ENCODE measurements at places on chromosomes 3 and 15. TPM values are rescaled to one million over a fixed set of nuclear protein-coding genes. Genes with fewer than 3 reads are reported as not detected.
A peak's percentile ranks its signal among the peaks of the same experiment; 100 is the strongest.

QTRT2 gene
- 34.7 TPM for total RNA-seq

STAC gene
- not detected for total RNA-seq

MESP1 gene
- total RNA-seq, result not detected

DPP8 gene
- total RNA-seq, result 13.6 TPM

TM4SF1 gene
- 1,132 TPM for total RNA-seq

THAP10 gene
- total RNA-seq, result 7.8 TPM

CHST2 gene
- 3.5 TPM for total RNA-seq

ANKRD63 gene
- 8.4 TPM for total RNA-seq

CLDN16 gene
- total RNA-seq, result not detected

DGKG gene
- total RNA-seq, result not detected

PLA1A gene
- not detected for total RNA-seq

GPR15 gene
- total RNA-seq, result not detected

DNA sequence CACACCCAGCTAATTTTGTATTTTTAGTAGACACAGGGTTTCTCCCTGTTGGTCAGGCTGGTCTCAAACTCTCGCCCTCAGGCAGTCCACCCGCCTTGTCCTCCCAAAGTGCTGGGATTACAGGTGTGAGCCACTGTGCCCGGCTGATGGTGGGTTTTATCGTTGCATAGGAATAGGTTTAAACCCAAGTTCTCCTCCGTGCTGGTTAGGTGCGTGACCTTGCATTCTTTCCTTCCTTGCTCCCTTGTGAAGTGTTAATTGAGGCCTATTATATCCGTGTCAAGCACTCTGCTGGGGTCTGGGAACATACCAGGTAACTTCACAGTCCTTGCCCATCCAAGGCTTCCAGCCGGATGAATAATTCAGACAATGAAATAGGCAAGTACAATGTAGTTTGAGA lies 19.3 kb upstream of the ETV5 start:
- no peak for DNase-seq

GRCh38 chr3:123883701-123884202 lies 380 bp downstream of the MYLK start:
- DNase-seq, result no peak

- no peak for DNase-seq
Measured at GRCh38 chr3:16583551-16583950, 21.7 kb downstream of the DAZL start.

- no peak for DNase-seq
Measured at GRCh38 chr3:105913616-105914015, 44.8 kb upstream of the CBLB start.

DNA sequence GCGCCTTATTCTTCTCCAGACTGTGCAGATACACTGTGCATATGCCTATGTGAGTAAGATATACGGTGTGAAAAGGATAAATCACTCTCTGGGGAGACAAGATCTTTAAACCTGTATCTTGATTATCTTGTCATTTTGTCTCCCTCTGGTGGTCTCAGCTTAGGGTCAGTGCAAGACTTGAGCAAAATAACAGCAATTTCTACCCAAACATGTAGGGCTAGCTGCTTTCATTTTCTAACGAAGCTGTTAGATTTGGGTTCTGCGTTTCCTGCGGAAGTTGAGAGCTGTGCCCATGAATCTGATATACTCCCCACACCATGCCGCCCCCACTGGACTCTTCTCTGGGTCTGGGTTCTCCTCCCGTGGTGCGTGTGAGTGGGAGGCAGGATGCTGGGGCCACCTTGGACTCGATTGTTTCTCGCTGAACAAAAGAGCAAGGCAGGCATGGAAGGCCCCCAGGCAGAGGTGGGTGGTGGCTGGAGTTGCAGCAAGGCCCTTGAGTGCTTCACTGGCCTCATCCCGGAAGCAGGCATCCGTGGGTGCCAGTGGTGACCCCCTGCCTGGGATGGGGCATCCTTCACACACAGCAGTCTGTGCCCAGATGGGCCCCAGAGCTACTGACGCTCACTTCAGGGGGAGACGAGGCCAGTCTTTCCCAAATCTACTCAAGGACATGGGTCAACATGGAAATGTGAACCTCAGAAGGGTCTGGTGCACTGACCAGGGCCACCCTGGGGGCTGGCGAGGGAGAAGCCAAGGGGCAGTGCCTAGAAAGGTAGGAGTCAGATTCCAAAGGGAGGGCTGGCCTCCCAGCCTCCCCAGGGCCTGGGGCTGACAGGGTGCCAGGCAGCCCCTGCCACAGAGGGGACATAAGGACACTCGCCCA lies 179.6 kb downstream of the NSMCE3 start:
- DNase-seq, result no peak

DNA sequence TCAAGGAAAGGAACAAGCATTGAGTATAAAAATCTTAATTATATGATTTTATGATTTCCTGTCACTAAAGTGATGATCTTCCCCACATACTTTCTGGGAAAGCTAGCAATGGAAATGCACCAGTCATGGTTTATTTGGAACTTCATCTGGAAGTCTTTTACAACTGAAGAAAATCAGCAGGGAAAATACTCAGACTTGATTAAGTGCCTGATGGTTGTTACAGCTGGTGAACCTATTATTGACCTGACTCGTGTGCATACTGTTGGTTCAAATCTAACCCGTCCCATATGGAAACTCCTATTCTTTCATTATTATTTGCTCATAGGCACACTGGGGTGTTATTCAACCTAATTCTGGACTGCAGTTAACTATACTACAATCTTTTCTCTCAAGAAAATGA lies 701.8 kb upstream of the CCDC54 start:
- DNase-seq, result no peak

DNA sequence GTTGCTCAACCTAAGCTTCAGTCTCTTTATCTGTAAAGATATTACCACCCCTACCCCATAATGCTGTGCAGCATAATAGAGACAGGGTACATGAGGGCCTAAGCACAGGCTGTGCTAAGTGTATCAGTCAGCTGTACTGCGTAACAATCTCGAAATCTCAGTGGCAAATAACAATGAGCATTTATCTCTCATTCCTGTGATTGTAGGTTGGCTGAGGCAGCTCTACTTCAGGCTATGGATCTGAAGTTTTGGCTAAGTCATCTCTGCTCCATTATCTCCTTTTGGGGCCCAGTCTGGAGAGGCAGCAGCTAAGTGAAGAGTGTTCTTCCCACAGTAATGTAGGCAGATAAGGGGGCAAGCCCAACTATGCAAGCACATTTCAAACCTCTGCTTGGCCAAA lies 7.1 kb upstream of the SLC6A11 start:
- no peak for DNase-seq

GRCh38 chr3:182482705-182483104 lies 310.6 kb upstream of the ATP11B start:
- no peak for DNase-seq

- no peak for DNase-seq
Measured at GRCh38 chr3:197408177-197408957, 110.0 kb upstream of the DLG1 start.

- no peak for DNase-seq
Measured at GRCh38 chr15:82105451-82106215, 59.8 kb upstream of the MEX3B start.

DNA sequence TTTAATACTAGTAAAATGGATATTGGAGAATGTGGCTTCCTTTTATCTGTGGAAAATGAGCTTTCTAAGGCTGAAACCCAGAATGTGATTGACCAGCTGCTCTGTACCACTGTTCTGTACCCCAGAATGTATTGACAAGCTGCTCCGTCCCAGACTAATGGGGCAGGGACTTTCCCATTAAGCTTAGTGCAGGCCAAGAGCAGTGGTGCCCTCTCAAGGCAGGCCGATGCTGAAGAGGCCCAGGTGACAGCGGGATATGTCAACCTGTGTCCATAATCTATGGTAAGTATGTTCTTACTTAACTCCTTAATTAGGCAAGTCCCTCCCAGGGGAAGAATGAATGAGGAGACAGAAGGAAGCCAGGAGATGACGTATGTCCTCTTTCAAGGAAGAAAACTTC lies 31.1 kb downstream of the SGO1 start:
- DNase-seq, result no peak

- DNase-seq, result peak; percentile 95
Measured at GRCh38 chr3:114496021-114496434, 202.2 kb downstream of the TIGIT start.

- DNase-seq, result no peak
Measured at GRCh38 chr15:90407871-90408317, 19.9 kb downstream of the IQGAP1 start.

DNA sequence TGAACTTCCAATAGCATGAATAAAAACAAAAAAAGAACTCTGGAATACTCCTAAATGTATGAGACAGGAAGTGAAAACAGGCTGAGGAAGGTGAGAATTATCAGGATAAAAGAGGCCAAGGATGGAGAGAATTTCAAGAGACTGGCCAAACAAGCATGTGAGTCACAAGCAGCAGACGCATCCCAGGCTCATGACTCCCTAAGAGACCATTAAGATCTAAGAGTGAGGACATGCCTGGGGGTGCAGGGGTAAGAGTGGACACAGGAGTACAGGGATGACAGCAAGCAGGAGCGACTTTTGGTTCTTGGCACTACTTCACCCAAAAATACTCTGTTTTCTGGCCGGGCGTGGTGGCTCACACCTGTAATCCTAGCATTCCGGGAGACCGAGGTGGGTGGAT lies 7.1 kb downstream of the SCAMP2 start:
- DNase-seq, result no peak

DNA sequence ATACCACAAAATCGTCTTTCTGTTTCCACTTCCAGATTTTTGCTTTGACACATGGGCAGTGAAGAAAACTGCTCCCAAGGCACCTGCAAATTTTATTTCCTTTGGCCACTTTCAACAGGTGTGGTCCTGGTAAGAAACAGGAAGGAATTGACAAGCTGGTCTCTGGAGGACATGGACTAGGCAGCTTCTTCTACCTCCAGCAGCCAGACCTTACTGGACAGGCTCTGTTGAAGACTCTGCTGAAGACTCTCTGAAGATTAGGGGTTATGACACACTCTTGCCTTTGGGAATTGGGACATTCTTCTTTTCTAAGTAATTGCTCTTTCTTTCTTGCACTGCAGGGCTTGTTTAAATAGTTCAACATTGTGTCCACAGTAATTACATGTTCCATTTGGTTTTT lies 147.7 kb upstream of the DCBLD2 start:
- DNase-seq, result no peak

DNA sequence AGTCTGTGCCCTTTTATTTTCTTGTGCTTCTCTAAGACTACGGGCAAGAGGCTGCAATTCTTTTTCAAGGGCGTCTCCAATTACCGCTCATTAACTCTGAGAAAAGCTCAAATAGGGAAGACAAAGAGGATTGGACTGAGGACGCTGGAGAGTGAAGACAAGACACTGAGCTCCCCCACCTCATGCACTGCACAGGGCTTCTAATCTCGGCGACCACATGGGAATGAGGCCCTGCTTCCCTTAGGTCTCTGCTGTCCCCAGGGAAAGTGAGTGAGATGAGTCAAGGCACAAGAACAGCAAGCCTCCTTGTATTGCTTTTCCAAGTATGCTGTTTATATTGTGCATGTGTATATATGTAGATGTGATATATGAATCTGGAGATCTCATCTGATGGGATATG lies 392.2 kb upstream of the CFAP20DC start:
- DNase-seq, result no peak

DNA sequence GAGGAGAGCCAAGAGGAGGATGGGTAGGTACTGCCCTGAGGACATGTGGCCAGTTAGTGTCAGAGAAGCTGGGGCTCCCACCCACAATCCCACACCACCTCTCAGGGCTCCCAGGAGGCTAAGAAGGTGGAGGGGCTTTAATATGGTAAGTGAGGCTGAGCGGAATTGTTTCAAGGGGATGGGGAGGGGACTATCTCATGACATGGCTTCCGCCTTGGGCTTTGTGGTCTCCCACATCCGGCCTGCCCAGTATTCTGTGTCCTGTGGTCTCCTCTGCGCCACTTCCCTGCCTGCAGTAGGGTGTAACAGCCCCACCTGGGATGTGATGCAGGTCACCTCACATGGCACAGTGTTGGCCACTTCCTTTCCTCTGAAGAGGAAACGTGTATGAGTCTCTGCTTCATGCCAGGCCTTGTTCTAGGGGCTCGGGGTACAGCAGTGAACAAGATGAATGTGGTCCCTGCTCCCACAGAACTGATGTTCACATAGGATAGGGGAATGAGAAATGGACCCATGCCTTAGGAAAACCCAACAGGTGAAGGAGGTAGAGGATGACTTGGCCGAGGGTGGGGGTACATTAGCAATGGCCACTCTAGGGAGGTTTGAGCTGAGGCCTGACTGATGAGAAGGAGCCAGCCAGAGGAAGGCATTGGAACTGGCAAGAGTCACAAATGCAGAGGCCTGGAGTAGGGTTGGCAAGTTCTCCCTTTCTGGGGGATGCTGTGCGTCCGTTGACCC lies 3.2 kb downstream of the NEIL1 start:
- no peak for DNase-seq

DNA sequence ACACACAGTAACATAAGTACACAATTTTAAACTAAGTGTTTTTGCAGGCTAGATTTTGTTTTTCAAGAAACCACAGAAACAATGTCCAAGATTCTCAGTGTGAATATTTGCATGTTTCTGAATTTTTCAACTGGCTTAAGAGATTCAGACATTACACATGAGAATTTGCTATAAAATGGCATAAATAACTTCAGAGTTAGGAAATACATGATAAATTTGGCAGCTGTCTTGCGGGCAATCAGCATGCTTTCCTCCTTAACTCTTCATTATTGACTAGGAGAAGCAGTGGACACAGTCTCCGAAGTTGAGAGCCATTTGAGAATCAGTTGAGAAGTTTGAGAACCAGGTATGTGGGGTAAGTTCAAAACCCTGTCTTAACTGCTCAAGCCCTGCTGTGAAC lies 625.6 kb upstream of the SGO1 start:
- DNase-seq, result no peak

GRCh38 chr3:170811928-170812591 lies 57.9 kb downstream of the RPL22L1 start:
- DNase-seq, result peak; percentile 78

- DNase-seq, result no peak
Measured at GRCh38 chr3:166685246-166685645, 694.9 kb downstream of the ZBBX start.

GRCh38 chr3:57078344-57078634 lies 17.8 kb downstream of the SPATA12 start:
- no peak for DNase-seq

DNA sequence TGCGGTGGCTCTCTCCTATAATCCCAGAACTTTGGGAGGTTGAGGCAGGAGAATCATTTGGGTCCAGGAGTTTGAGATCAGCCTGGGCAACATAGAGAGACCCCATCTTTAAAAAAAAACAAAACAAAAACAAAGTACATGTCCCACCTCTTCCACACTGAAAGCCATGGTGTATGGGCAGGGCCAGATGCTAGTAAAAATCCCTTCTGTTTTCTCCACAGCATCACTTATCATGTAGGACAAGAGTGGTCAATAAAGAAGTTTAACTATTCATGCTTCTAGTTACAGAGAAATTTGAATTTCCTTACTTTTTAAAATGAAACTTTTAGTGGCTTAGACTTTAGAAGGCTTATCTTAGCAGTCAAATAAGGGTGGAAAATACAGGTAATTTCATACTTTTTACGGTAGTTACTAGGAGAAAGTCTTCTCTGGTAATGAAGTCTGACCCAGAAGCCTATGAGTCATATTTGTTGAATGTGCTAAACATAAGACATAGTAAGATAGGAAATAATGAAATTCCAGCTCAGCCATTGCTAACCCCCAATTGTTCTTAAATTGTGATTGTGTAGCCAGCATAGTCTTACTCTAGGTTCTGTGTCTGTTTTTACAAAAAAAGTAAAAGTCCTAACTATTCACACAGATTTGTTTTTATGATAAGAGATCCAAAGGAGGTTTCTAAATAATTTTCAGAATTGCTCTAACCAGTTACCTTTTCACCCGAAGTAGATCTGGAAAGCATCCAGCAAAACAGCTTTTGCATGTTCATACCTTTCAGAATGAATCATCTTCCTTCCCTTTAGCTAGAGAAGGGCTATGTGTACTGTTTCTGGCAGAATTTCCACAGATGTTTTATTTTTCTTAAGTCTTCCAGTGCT lies 16.4 kb upstream of the ZNF609 start:
- DNase-seq, result peak; percentile 51

- DNase-seq, result peak; percentile 93
Measured at GRCh38 chr15:31471731-31472430, 145.2 kb downstream of the KLF13 start.

All from G401 (cell line).